ENCODE measurements at places on chromosomes 12 and 14.

DNA sequence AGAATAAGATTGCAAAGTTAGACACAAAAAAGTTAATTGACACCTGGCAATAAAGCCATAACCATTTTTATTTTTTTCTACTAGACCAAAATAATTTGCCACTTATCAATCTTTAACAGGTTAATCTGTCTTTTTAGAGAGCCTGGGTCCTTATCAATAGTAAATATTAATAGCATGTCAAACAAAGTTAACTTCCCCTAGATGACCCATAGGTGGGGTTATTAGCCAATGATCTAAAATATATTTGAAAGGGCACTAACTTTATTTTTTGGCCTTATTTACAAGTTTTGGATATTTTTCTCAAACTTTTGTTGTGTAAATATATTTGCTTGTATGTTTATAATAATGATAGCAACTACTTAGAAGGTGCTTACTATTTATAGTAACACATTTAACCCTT is 3.9 kb downstream of the ANKRD33 start:
- no peak for DNase-seq

GRCh38 chr12:71438670-71439361 is 782 bp upstream of the LGR5 start:
- DNase-seq: peak; percentile 42

- DNase-seq: no peak
Observed at GRCh38 chr12:63066782-63067181, 84.2 kb downstream of the AVPR1A start.

DNA sequence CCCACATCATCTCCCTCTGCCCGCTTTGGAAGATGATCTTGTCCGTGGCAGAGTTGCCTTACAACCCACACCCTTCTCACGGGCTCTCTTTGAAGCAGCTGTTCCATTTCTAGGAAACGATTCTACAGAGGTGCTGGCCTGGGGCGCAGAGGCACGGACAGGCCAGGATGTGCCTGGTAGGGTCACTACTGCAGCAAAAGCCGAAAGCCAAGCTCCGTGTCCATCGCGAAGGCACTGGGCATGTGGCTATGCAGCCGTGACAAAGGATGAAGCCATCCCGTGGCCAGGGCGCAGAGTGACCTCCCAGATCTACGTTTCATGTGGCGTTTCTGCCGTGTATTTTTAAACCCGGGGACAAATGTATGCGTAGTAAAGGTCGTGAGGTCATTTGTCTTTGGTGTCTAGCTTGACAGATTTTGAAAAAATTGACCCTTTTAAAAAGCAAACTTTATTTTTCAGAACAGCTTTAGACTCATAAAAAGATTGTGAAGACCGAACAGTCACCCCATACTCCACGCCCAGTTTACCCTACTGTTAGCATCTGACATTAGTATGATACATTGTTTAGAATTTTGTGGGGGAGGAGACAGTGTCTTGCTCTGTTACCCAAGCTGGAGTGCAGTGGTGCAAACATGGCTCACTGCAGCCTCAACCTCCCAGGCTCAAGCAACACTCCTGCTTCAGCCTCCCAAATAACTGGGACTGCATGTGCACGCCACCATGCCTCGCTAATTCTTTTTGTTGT is 40.4 kb upstream of the NCOR2 start:
- DNase-seq: no peak

DNA sequence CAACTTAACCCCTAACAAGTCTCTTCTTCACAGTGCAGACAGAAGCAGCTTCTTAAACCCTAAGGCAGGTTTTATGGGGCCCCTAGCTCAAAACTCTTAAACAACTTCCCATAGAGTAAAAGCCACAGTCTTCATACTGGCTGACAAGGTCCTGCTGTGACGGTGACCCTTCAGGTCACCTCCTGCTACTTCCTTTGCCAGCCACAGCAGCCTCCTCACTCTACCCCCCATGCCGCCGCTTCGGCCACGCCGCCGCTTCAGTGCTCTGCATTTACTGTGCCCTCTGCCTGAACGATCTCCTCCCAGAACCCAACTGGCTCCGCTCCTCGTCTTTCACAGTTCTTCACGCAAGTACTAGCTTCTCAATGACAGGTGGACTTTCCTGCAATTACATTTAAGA is 45.5 kb downstream of the ACADS start:
- no peak for DNase-seq

GRCh38 chr14:35847636-35848035 is 21.5 kb downstream of the BRMS1L start:
- DNase-seq: no peak

- no peak for DNase-seq
Observed at GRCh38 chr14:106268013-106268727, 741.8 kb downstream of the TMEM121 start.

GRCh38 chr12:126847005-126847629 is 1419.9 kb upstream of the TMEM132C start:
- peak; percentile 5 for DNase-seq

- DNase-seq: no peak
Observed at GRCh38 chr12:115811045-115811444, 466.4 kb downstream of the MED13L start.

- DNase-seq: no peak
Observed at GRCh38 chr14:69960296-69960695, 81.1 kb downstream of the SMOC1 start.

DNA sequence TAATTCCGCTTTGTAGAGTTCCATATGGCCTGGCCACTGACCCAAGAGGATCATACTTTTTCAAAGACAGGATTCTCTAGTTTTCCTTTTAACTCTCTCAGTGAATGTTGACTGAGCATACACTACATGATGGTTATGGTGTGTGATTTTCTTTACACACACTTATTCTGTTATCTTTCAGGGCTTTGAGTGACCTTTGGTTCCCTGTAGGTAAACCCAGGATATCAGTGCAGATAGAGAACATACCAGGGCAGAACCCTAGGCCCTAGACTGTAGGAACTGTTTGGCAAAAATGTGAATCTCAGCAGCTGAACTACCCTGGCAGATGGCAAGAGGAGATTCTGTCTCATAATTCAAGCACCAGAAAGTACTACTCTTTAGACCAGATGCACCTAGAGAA is 159.6 kb downstream of the KCNA5 start:
- peak; percentile 3 for DNase-seq

DNA sequence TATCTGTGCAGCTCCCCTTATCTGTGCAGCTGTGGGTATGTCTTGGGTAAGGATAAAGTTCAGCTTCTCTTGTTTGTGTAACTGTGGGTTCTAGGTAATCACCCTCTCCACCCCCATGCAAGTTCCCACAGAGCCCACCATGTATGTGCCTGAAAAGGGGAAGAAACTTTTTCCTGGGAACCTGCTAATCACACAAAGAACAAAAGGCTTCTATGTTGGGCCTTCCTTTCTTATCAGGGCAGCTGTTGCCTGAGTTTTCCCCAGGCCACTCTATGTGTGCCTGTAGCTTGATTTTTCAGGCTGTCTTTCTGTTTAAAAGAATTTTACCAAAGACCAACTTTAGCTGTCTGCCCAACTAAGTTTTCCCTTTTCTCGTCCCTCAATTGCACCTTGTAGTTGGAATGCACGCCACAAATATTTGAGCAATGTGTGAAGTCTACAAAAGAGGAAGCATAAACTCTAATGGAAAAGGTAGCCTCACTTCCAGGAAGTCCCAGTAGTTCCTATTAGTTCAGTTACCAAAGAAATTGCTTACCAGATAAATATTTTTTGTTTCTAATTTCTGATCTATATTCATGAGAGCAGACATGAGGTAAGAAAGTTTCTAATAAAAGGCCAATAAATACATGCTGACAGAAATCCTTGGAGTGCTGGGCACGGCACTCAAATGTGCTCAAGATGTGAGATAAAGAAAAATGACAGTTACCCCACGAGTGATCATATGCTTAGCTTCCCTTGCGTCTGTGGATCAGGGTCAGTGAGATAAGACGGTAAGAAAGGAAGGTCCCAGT is 2.7 kb upstream of the GALC start:
- no peak for DNase-seq

DNA sequence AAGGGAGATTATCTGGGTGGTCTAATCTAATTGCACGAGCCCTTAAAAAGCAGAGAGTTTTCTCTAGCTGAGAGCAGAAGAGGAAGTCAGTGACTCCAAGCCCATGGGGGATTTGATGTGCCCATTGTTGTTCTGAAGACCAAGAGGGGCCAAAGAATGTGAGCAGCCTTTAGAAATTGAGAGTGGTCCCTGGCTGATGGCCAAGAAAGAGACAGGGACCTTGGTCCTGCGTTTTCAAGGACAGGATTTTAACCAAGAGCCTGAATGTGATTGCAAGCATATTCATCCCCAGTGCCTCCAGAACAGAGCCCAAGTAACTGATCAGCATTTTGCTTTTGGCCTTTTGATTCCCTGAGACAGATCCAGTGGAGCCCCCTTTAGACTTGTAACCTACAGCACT is 1353.9 kb downstream of the AACS start:
- no peak for DNase-seq

DNA sequence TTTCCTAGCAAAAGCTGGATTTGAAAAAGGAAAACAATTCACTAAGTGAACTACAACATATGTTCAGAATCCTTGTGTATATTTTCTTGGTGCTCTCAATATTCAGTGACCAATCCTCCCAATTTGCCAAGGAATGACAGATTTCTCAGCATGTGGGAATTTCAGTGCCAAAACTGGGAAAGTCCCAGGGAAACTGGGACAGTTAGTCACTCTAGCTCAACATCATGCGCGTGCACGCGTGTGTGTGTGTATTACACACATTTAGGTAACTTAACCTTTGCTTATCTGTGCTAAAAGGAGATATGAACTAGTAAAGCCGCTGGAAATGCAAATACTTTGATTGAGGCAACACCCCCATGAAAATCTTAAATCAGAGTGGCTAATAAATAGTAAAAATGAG is 26.1 kb upstream of the SLC6A13 start:
- DNase-seq: no peak

GRCh38 chr12:68163560-68164081 is 4.1 kb upstream of the IFNG start:
- DNase-seq: no peak

GRCh38 chr12:3251691-3252090 is 174.5 kb downstream of the TSPAN9 start:
- no peak for DNase-seq

DNA sequence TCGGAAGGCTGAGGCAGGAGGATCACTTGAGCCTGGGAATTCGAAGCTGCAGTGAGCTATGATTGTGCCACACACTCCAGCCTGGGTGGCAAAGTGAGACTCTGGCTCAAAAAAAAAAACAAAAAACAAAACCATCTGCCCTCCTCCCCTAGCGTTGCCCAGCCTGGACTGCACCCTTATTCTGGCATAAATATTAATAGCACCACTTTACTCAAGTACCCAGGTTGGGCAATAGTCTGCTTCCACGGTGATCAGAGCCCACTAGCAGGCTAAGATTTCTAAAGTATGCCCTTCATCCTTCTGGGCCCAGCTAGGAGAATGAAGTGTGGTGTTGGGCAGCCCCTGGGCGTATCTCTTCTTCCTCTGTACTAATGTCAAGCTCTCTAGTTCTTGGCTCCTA is 33.3 kb downstream of the KCTD10 start:
- no peak for DNase-seq

DNA sequence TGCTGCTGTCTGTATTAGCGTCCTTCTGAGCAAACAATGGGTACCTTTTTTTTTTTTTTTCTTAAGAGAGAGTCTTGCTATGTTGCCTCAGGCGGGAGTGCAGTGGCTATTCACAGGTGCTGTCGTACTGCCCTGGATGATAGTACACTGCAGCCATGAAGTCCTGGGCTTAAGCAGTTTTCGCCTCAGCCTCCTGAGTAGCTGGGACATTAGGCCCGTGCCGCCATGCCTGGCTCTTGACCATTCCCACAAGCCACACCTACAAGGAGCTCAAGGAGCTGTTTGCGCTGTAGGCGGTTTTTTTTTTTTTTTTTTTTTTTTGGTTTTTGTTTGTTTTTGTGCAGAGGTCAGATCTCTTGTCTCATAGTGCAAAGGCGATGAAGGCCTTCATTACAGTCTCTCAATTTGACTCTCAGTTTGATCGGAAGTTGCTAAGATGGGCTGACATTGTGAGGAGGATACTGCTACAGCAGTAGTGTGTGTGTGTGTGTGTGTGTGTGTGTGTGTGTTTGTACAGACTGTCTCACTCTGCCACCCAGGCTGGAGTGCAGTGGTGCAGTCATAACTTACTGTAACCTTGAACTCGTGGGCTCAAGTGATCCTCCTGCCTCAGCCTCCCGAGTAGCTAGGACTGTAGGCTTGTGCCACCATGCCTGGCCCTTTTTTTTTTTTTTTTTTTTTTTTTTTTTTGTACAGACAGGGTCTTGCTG is 34.2 kb downstream of the TRAF3 start:
- DNase-seq: no peak

- DNase-seq: no peak
Observed at GRCh38 chr12:72570601-72571000, 298.4 kb downstream of the TRHDE start.

DNA sequence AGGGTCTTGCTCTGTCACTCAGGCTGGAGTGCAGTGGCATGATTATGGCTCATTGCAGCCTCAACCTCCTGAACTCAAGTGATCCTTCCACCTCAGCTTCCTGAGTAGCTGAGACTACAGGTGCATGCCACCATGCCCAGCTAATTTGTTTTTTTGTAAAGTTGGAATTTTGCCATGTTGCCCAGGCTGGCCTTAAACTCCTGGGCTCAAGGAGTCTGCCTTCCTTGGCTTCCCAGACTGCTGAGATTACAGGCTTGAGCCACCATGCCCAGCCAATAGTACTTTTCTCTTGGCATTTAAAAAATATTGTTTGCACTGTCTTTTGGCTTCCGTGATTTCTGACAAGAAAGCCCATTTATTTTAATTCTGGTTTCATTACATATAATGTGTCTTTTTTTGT is 61.3 kb downstream of the DIP2B start:
- no peak for DNase-seq

GRCh38 chr12:47225356-47225755 is 145.6 kb upstream of the AMIGO2 start:
- DNase-seq: no peak

DNA sequence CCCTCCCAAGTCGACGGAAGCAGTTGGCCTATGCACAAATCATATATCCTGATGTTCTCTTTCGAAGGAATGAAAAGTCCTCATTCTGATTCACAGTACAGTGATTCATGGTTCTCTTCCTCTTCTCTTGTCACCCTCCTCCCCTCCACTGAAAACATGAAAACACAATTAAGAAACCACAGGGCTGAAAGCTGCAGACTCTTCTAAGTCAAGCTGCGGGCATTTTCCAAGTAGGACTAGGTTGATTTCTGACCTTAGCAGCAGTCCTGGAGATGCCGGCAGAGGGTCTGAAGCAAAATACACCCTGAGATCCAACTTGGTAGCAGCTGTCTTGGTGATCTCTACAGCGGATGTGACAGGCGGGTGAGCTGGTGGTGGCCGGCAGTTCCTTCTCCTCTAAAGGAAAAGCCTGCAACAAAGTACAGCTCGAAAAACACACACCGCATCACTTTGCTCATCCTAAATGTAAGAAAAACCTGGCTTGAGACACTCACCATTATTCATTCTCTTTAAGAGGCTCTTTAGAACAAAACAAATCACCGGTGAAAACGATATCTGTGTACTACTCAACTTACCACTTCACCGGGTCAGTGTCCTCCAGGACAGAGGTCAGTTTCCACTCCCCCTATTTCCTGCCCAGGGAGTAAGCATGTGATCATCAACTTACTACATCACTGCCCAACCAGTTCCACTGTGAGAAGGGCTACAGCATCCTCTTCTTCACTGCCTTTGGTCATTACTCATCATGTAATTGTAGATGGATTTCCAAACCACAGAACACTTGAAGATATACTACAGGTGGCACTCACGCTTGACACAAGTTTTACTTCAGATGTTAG is 6.0 kb downstream of the TMCC3 start:
- DNase-seq: peak; percentile 81

- no peak for DNase-seq
Observed at GRCh38 chr12:2287151-2287550, 234.4 kb downstream of the CACNA1C start.

All from pons (tissue), 1 donor.